ENCODE measurements at places on chromosomes 3 and 15. TPM values are rescaled to one million over a fixed set of nuclear protein-coding genes. Genes with fewer than 3 reads are reported as not detected.

SLCO2A1 gene
- total RNA-seq = 121 TPM

DNAJA4 gene
- 53.6 TPM for total RNA-seq

VGLL4 gene
- total RNA-seq = 53.8 TPM

HYAL1 gene
- total RNA-seq = not detected

PIGZ gene
- 5.1 TPM for total RNA-seq

AGTR1 gene
- 4.2 TPM for total RNA-seq

WDR6 gene
- 149 TPM for total RNA-seq

ZDHHC23 gene
- 23.8 TPM for total RNA-seq

STARD9 gene
- 25.7 TPM for total RNA-seq

NEK4 gene
- 30.7 TPM for total RNA-seq

ALPK3 gene
- 0.58 TPM for total RNA-seq

GOLGA8S gene
- 0.45 TPM for total RNA-seq

PPP1R14D gene
- total RNA-seq = not detected

FGF7 gene
- total RNA-seq = 2.6 TPM

GAP43 gene
- total RNA-seq = 3.6 TPM

PLA1A gene
- not detected for total RNA-seq

DGKG gene
- total RNA-seq = 13.4 TPM

SNTN gene
- total RNA-seq = not detected

CSPG5 gene
- not detected for total RNA-seq

GREM1 gene
- total RNA-seq = 13.0 TPM

FRMD5 gene
- total RNA-seq = 1.7 TPM

CLSTN2 gene
- 1.8 TPM for total RNA-seq

LSAMP gene
- 6.2 TPM for total RNA-seq

CHRNB4 gene
- total RNA-seq = not detected

ACKR4 gene
- total RNA-seq = 2.9 TPM

CP gene
- 0.73 TPM for total RNA-seq

SLITRK3 gene
- total RNA-seq = not detected

CX3CR1 gene
- total RNA-seq = 0.37 TPM

SAMMSON gene
- not detected for total RNA-seq

NEK10 gene
- not detected for total RNA-seq

GPR27 gene
- 5.1 TPM for total RNA-seq

NDUFB5 gene
- 93.9 TPM for total RNA-seq

LRCH3 gene
- 47.3 TPM for total RNA-seq

TEX55 gene
- total RNA-seq = not detected

CNTN6 gene
- not detected for total RNA-seq

SLC9A9 gene
- total RNA-seq = 0.58 TPM
